ENCODE measurements at places on chromosomes 12 and 14. TPM values are rescaled to one million over a fixed set of nuclear protein-coding genes. Genes with fewer than 3 reads are reported as not detected.

GRCh38 chr12:20410734-20411133, 42.4 kb downstream of the PDE3A start:
- H3K36me3 ChIP-seq, result no peaks in the 10 kb centered on the region
- no peaks in the 10 kb centered on the region for H3K27me3 ChIP-seq
- no peak overlapping the region for H3K4me3 ChIP-seq
- no peak for DNase-seq
- no peaks in the 10 kb centered on the region for H3K4me1 ChIP-seq
- no peak overlapping the region for H3K27ac ChIP-seq

DNA sequence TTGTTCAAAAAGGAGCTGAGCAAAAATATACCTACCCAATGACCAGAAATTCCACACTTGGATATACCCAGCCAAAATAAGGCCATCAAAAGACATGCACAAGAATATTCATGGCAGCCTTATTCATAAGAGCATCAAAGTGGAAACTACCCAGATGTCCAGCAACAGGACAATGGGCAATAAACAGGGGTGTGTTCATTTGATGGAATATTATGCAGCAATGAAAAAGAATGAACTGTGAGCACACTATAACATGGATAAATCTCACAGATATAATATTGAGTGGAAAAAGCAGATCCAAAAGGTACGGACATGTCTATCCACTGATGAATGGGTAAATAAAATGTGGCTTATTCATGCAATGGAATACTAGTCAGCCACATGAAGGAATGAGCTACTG, 209.2 kb upstream of the LHX5 start:
- DNase-seq, result no peak
- no peaks in the 10 kb centered on the region for H3K36me3 ChIP-seq
- no peaks in the 10 kb centered on the region for H3K27me3 ChIP-seq
- H3K27ac ChIP-seq, result no peak overlapping the region
- H3K4me3 ChIP-seq, result no peak overlapping the region

DNA sequence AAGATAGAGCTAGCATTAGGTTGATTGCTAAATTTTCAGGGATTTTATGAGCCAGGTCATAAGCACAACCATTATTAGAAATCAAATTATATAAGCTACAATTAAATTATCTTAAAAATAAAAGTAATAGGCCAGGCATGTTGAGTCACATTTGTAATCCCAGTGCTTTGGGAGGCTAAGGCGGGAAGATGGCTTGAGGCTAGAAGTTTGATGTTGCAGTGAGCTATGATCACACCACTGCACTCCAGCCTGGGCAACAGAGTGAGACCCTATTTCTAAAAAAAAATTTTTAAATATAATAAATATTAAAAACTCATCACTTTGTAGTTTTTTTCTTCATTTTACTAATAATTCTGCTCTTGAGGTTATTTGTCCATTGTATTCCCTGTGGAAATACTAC, 1.9 kb upstream of the LIMA1 start:
- no peaks in the 10 kb centered on the region for H3K36me3 ChIP-seq
- H3K4me3 ChIP-seq, result no peak overlapping the region
- H3K27me3 ChIP-seq, result no peaks in the 10 kb centered on the region
- H3K4me1 ChIP-seq, result peaks cover 20% of the 10 kb centered on the region
- H3K27ac ChIP-seq, result no peak overlapping the region
- DNase-seq, result no peak

DNA sequence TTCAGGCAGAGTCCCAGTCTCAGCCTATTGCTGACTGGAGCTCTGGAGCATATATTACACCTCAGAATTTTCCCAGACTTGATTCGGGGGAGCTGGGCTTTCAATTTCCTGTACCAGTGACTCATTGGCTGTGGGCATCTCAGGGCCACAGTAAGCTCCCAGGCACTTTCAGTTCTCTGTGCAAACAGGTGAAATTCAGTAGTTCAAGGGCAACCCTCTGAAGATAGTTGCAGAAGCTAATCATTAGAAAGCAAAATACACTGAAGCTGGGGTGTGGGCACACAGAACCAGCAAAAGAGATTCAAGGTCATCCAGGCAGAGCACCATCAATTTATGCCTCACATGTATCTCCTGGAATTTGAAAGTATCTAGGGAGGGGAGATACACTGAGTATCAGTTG, 8.1 kb upstream of the NIN start:
- H3K4me1 ChIP-seq, result no peaks in the 10 kb centered on the region
- no peaks in the 10 kb centered on the region for H3K36me3 ChIP-seq
- no peaks in the 10 kb centered on the region for H3K27me3 ChIP-seq

GRCh38 chr12:58678753-58679152, 241.6 kb downstream of the LRIG3 start:
- DNase-seq, result no peak
- no peaks in the 10 kb centered on the region for H3K27me3 ChIP-seq
- no peaks in the 10 kb centered on the region for H3K4me1 ChIP-seq

- no peaks in the 10 kb centered on the region for H3K36me3 ChIP-seq
- H3K4me1 ChIP-seq, result peaks cover 17% of the 10 kb centered on the region
- no peaks in the 10 kb centered on the region for H3K27me3 ChIP-seq
Observed at GRCh38 chr14:60090864-60091519, 731 bp upstream of the PCNX4 start.

DNA sequence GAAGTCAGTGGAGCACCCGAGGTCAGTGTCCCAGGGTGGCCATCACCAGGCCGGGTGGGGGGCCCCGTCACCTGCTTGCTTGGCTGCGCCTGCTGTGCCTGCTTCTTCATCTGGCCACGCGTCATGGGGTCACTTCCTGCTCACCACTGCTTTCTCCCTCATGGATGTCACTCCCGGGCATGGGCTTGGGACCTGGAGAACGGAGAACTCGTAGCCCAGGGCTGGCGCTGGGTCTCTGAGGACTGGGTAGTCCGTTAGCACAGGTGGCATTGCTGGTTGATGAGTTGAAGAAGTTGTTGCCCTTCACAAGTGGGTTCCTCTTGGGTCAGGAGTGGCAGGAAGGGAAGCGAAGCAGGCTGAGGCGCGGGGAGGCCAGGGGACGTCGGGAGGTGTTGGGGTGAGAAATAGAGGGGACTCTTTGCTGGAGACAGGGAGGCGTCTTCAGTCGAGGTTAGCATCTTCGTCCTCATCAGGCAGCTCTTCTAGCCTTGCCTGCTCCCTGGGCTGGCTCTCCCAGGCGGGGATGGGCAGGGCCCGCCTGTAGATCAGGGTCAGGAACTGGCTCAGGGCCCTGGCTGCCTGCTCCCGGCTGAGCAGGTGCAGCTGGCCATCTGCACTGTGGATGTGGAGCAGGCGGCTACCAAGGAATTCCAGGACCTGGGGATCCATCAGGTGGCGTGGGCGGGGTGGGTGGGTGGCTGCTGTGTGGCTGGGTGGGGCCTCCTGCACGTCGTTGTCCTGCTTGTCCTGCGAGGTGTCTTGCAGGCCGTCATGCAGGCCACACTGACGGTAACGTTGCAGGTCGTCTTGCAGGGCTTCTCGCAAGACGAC, 23.0 kb downstream of the RTL1 start:
- no peaks in the 10 kb centered on the region for H3K4me1 ChIP-seq
- no peaks in the 10 kb centered on the region for H3K27me3 ChIP-seq
- no peak overlapping the region for H3K4me3 ChIP-seq
- DNase-seq, result no peak
- no peak overlapping the region for H3K27ac ChIP-seq
- H3K36me3 ChIP-seq, result peaks cover 44% of the 10 kb centered on the region

DNA sequence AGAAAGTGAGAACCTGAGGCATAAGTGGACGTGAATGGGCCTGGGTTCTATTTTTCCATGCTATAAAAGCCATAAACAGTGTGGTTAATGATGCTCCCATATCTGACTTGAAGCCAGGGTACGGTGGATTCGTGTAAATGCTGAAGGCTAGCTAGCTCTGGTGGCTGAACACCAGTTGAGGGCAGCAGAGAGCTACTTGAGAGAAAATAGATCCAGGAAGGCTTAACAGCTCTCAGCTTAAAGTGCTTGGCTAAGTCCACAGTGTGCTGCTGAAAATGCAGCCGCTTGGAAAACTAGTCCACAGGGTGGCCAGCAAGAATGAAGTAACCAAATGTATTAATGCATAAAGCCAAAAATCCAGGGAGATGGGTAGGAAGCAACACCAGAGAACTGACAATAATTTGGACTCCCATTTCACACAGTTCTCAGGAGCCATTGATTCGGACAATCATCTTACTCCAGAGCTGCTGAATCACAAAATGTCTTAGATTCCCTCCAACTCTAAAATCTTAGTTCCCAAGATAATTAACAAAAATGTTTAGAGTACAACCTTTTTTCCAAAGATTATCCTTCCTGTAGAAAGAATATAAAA, 15.0 kb upstream of the FOXG1 start:
- DNase-seq, result no peak
- no peak overlapping the region for H3K27ac ChIP-seq
- H3K4me3 ChIP-seq, result no peak overlapping the region
- no peaks in the 10 kb centered on the region for H3K36me3 ChIP-seq
- peaks cover 29% of the 10 kb centered on the region for H3K27me3 ChIP-seq

DNA sequence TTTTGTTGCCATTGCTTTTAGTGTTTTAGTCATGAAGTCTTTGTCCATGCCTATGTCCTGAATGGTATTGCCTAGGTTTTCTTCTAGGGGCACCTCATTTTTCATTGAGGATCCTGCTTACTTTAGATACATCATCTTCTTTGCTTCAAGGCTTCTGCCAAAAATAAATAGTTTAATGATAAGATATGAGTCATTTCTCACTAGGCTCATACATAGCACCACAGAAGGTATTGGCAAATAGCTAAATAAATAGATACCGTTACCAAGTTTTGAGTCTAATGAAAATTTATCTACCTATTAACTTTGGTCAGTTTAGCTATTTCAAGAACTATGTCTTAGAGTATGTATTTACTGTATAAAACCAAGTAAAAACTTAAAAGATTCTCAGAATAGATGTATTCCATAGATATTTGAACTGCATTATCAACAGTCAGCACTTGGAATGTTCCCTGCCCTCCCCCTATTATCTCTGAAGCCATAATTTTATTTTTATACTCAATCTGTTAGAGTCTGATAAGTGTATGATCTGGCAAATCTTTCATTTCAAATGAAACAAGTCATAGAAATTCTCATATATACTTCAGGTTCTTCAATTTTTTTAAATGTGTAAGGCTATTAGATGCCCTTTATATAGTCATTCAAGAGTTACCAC, 310.2 kb downstream of the CCDC91 start:
- H3K27ac ChIP-seq, result no peak overlapping the region
- no peak overlapping the region for H3K4me3 ChIP-seq
- no peak for DNase-seq
- H3K4me1 ChIP-seq, result no peaks in the 10 kb centered on the region
- H3K36me3 ChIP-seq, result no peaks in the 10 kb centered on the region

GRCh38 chr14:92922883-92923743, at the start of gene CHGA:
Gene CHGA (plus strand): TSS chr14:92923150. CDS start chr14:92923360, 210 bp downstream.
- H3K36me3 ChIP-seq, result no peaks in the 10 kb centered on the region
- peak; percentile 54 for DNase-seq
- no peak within 1 kb of the TSS for H3K27ac ChIP-seq
- H3K4me3 ChIP-seq, result peak within 1 kb of the TSS; percentile 29
- peaks cover 7% of the 10 kb centered on the region for H3K27me3 ChIP-seq
- H3K4me1 ChIP-seq, result no peaks in the 10 kb centered on the region

DNA sequence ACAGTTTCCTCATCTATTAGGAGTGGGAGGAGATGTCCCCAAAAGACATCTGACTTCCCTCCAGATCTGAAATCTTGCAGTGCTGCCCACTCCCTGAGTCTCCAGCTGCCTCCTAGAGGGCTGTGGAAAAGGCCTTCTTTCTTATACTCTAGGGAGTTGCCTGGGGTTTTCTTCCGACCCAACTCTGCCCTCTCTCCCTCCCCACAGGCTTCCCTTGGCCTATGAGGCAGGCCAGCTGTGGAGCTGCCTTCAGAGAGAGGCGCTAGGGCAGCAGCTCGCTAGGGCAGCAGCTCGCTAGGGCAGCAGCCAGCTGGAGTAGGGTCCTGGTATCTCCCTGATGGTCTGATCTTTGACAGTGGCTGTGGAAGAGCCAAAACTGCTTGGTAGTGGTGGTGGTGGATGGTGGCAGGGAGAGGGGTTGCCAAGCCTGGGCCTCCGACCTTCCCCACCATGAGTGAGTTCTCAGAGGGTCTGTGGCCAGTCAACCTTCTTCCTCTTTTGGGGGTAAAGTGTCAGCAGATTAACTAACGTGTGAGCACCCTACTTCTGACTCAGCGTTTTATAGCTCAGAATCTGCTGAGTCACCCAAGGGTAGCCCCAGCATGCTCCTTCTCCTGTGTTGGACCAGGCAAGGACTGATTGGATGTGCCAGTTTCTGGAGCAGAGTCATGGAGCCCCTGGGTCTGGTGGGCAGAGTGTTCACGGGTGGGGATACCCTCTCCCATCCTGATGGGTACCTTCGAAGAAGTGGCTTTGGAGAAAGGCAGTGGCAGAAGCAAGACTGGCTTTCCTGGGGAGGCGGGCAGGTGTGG, 2.3 kb downstream of the SLC48A1 start:
- no peaks in the 10 kb centered on the region for H3K36me3 ChIP-seq
- H3K4me3 ChIP-seq, result no peak overlapping the region
- H3K27ac ChIP-seq, result peak overlapping the region; percentile 22
- peaks cover 42% of the 10 kb centered on the region for H3K4me1 ChIP-seq
- no peak for DNase-seq

DNA sequence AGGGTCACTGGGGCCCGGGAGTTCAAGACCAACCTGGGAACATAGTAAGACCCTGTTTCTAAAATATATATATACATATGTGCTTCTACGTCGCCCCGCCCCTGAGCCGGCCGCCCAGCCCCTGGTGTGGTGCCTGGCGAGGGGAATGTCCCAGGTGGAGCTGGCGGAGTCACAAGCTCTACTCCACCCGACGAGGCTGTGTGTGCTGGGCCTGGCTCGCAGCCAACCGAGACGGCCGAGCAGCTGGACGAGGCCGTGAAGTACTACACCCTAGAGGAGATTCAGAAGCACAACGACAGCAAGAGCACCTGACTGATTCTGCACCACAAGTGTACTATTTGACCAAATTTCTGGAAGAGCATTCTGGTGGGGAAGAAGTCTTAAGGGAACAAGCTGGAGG, 22.1 kb upstream of the ITPK1 start:
- no peak overlapping the region for H3K4me3 ChIP-seq
- no peak overlapping the region for H3K27ac ChIP-seq
- H3K27me3 ChIP-seq, result no peaks in the 10 kb centered on the region
- DNase-seq, result peak; percentile 37
- no peaks in the 10 kb centered on the region for H3K36me3 ChIP-seq
- H3K4me1 ChIP-seq, result no peaks in the 10 kb centered on the region

DNA sequence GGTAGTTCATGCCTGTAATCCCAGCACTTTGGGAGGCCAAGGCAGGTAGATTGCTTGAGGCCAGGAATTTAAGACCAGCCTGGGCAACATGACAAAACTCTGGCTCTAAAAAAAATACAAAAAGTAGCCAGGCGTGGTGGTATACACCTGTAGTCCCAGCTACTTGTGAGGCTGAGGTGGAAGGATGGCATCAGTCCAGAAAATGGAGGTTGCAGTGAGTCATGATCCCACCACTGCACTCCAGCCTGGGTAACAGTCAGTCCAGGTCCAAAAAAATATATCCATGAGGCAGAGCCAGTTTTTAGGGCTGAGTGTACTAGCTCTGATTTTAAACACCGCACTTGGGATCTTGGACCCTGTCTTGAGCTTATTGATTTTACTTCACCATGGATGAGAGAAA, 30.6 kb upstream of the FICD start:
- H3K27ac ChIP-seq, result no peak overlapping the region
- no peak overlapping the region for H3K4me3 ChIP-seq
- H3K36me3 ChIP-seq, result no peaks in the 10 kb centered on the region
- no peak for DNase-seq

OR4M1 gene
- total RNA-seq, result not detected

DTX1 gene
- total RNA-seq, result 8.0 TPM

TAS2R30 gene
- total RNA-seq, result 2.4 TPM

FOXG1 gene
- total RNA-seq, result 0.07 TPM

OTX2 gene
- total RNA-seq, result not detected

KRT73 gene
- 0.18 TPM for total RNA-seq

KRT85 gene
- not detected for total RNA-seq

SLC25A21 gene
- total RNA-seq, result 0.97 TPM

LYZ gene
- total RNA-seq, result 26.1 TPM

All from adrenal gland (tissue), 19 donors.